NCI-H1436 (cell line): ENCODE measurements at places on chromosomes 6 and 20.

GRCh38 chr6:15386110-15386755 lies 140.4 kb downstream of the JARID2 start:
- DNase-seq, result no peak

DNA sequence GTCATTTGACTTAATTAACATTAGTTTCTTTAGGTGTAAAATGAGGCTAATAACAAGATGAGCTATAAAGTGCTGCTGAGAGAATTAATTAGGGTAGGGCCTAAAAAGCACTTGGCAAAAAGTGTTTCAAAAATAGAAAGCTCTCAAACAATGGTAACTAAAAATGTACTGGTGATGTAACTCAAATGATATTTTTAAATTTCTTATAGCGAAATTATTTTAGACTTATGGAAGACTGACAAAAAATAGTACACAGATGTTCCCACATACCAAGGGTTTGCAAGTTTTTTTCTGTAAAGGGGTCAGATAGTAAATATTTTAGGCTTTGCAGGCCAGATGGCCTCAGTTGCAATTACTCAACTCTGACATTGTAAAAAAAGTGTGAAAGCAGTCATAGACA lies 190.7 kb upstream of the UFL1 start:
- DNase-seq, result no peak

DNA sequence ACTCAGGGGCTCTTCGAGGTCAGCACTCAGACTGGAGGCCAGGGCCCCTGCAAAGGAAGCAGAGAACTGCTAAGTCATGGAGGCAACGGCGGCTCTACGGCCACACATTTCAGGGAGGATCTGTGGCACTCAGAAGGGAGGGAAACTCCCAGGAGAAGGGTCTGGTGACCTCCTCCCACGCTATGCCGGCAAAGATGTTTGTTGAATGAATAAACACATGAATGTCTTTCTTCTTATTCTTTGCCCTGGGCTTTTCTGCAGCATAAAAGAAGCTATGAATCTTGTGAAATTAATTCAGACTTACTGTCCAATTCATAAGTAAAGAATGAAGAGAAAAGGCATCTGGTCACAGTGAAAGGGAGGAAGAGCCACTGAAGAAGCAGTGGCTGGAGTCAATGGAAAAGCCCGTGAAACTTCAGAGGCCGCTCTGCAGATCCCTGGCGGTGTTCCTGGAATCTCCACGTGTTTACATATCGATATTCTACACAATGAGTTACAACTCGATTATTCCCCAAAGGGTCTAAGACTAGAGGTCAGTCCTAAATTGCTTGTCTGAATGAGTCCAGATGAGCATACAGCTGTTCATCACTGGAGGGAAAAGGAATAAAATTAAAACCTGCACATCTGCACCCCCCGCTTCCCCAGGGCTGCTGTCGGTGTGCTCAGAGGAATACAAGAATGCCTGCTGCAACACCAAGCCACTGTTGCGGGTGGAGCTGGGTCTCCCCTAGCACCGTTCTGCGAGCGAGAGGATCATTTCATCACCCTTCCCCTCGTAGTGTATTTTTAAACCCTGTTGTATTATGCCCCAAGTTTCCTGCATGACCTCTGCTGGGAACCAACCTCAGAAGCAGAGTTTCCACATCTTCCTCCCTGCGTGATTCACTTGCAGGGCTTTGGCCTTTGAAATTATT lies 25.6 kb downstream of the INSM1 start:
- no peak for DNase-seq

DNA sequence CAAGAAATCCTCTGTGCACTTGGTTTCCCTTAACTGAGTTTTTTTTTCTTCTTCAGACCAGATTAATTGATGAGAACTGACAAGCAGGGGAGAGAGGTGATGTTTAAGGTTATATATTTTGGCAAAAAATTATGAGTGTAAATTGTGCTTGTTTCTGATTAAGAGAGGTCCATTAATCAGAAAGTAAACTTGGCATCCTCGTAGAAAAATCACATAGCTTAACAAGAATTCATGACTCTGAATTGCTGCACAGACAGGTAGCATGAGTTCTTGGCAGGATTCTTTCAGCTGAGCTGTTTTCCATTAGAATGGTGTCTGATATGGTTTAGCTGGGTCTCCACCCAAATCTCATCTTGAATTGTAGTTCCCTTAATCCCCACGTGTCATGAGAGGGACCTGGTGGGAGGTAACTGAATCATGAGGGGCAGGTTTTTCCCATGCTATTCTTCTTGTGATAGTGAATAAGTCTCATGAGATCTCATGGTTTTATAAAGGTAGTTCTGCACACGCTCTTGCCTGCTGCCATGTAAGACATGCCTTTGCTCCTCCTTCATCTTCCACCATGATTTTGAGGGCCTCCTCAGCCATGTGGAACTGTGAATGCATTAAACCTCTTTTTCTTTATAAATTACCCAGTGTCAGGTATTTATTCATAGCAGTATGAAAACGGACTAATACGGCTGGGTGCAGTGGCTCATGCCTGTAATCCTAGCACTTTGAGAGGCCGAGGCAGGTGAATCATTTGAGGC lies 34.2 kb upstream of the DDR1 start:
- no peak for DNase-seq

GRCh38 chr6:30480536-30481156 lies 8.7 kb upstream of the HLA-E start:
- no peak for DNase-seq

DNA sequence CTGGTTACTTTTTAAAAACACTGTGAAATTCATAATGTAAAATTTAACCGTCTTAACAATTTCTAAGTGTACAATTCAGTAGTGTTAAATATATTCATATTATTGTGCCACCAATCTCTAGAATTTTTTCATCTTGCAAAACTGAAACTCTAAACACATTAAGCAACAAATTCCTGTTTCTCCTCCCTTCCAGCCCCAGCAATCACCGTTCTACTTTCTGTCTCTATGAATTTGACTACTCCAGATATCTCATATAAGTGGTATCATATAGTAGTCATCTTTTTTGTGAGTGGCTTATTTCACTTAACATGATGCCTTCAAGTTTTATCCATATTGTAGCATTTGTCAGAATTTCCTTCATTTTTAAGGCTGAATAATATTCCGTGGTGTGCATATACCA lies 44.7 kb downstream of the RSPH3 start:
- no peak for DNase-seq

GRCh38 chr6:136639702-136640101 lies 89.5 kb upstream of the MAP7 start:
- no peak for DNase-seq

DNA sequence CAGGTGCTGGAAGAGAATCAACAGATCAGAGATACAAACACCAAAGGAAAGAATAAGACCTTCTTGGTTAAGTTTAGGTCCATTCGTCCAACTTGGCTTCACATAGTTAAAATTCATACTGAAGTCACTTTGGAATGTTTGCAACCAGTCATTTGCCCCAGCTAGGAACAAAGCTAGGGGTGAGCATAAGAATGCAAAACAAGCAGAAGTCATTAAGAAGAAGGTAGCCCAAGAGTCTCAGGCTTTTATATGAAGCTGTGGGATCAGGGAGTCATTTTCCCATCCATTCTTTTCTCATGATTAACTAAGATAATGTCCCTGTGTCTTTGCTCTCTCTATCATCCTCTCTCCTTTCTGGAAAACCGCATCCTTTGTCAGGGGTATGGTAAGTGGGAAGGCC lies 51.5 kb upstream of the TMEM170B start:
- no peak for DNase-seq
